ENCODE measurements at places on chromosomes 12 and 14.
A peak's percentile ranks its signal among the peaks of the same experiment; 100 is the strongest.

- no peak for DNase-seq
These were observed 118.3 kb downstream of the SLC38A6 start for GRCh38 chr14:61099216-61099835.

DNA sequence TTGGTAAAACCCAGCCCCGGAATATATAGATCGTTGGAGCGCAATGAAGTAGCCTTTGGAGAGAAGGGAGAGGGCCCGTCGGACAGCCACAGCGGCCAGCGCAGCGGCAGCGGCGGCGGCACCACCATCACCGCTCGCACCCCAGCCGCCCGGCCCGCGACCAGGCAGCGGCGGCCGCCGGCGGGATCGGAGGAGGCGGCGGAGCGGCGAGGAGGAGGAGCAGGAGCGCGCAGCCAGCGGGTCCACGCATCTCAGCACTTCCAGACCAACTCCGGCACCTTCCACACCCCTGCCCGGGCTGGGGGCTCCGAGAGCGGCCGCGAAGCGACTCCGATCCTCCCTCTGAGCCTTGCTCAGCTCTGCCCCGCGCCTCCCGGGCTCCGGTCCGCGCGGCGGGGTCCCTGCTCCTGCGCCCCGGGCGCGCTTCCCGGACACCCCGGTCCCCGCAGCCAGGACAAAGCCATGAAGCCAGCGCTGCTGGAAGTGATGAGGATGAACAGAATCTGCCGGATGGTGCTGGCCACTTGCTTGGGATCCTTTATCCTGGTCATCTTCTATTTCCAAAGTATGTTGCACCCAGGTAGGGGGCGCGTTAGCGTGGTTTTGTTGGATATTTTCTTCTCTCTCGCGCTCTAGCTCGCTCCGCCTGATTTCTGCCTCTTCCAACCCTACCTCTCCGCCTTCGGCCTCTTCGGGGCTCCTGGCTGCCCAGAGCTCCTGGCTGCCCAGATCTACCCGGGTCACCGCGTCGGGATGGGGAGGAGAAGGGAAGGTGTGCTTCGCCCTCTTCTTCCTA is 400 bp downstream of the CHST11 start:
- DNase-seq, result peak; percentile 18

GRCh38 chr12:110426406-110426805 is 22.9 kb upstream of the ANAPC7 start:
- DNase-seq, result no peak

DNA sequence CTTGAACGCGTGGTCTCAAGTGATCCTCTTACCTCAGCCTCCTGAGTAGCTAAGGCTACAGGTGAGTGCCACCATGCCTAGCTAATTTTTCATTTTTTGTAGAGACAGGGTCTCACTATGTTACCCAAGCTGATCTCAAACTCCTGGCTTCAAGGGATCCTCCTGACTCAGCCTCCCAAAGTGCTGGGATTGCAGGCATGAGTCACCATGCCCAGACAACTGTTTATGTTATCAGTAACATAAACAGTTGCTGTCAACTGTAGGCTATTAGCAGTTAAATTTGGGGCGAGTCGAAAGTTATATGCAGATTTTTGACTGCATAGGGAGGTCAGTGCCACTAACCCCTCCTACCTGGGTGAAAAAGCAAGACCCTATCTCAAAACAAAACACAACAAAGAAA is 26.2 kb upstream of the LRRK2 start:
- DNase-seq, result no peak

GRCh38 chr12:3759878-3760277 is 7.0 kb upstream of the CRACR2A start:
- DNase-seq, result no peak

DNA sequence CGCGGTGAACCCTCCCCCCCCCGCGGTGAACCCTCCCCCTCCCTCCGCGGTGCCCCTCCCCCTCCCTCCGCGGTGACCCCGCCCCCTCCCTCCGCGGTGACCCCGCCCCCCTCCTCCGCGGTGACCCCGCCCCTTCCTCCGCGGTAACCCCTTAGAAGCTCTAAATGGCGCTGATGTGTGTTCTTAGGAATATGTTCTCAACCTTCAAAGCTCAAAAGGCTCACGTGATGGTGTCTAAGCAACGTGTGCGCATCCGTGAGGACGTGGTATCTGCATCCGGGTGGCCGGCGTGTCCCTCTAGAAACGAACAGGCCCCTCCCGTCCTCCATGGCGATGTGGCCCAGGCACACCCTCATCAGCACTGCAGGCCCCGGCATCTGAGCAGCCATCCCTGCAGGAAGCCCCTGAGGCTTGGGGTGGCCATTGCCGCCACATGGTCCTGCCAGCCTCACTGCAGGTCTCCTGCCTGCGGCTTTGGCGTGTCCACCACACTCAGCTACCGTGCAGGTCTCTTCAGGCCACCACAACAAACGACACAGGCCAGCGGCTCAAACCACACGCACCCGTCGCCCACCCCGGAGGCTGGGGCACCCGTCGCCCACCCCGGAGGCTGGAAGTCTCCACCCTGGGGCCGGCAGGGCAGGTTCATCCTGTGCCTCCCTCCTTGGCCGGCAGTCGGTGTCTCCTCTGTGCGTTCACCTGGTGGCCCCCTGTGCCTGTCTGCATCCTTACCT is 14.5 kb upstream of the FBRSL1 start:
- no peak for DNase-seq

DNA sequence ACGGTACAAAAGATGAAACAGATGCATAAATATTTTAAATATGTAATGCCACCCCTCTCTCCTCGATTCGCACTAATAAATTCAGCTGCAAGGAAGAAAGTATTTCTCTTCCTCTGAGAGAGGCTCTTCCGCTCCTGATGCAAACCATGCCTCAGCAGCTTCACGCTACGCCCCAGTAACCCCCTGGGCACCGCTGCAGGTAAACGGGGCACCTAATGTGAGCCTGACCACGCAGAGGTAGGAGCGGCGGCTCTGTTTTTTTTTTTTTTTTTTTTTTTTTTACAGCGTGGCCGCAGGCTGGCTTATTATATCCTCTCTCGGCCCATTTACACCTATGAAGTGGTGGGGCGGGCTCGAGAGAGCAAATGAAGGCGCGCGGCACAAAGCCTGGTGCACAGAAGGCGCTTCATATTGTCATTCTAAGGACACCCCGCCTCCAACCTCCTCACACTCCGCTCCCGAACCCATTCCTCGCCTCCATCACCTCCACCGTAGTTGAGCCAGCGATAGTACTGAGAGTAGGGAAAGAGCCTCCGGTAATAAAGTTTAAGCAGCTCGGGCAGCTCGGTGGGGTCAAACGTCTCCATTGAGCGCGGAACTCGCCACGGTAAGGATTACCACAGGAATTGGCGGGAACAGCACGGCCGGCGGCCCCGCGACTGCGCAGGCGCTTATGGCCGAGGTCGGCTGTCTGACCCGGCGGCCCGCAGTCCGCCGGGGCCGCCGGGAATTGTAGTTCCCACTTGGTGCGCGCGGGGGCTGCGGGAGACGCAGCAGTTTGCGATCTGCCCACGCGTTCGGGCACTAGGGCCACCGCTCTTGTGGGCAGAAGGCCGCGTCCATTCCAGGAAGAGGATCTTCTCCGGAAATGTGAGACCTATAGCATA is at the start of gene PRIM1:
PRIM1 (minus strand) TSS at position 612 of the 887 bp plus-strand sequence; CDS start at position 587, 25 bp downstream.
- DNase-seq, result peak; percentile 65

DNA sequence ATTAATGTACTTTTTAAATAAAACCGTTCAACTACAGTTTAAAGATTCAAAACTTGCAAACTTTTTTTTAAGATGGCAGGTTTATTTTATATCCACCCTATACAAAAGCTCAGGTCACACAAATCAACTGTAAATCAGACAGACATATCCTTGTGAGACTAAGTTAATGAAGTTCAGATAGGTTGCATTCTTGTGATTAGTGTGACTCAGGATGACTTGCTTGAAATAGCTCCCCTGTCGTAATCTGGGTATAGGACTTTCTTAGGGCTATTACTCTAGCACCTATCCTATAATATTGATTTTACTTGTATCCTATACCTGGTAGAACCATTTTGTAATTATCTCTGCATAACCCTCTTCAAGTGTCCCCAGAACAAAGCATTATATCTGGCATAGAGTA is 9.5 kb upstream of the PRKD1 start:
- DNase-seq, result no peak

GRCh38 chr12:118964988-118965387 is 16.4 kb upstream of the SRRM4 start:
- DNase-seq, result no peak

DNA sequence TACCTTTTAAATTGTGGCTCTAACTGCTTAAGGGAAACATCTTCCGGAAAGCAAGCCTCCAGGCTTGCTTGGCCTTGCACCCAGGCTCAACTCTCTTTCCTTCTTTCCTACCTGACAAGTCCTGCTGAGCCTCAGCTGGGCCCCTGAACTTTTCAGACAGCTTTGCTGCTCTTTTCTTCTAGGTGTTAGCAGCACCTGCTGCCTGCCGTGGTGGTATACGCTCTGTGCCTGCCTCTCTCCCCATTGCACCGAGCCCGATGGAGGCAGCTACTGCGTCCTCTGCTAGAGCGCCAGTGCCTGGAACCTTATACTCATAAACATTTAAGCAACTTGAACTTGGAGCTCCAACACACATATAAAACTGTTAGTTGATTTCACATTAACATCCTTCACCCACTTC is 195.7 kb downstream of the ANO6 start:
- DNase-seq, result no peak

DNA sequence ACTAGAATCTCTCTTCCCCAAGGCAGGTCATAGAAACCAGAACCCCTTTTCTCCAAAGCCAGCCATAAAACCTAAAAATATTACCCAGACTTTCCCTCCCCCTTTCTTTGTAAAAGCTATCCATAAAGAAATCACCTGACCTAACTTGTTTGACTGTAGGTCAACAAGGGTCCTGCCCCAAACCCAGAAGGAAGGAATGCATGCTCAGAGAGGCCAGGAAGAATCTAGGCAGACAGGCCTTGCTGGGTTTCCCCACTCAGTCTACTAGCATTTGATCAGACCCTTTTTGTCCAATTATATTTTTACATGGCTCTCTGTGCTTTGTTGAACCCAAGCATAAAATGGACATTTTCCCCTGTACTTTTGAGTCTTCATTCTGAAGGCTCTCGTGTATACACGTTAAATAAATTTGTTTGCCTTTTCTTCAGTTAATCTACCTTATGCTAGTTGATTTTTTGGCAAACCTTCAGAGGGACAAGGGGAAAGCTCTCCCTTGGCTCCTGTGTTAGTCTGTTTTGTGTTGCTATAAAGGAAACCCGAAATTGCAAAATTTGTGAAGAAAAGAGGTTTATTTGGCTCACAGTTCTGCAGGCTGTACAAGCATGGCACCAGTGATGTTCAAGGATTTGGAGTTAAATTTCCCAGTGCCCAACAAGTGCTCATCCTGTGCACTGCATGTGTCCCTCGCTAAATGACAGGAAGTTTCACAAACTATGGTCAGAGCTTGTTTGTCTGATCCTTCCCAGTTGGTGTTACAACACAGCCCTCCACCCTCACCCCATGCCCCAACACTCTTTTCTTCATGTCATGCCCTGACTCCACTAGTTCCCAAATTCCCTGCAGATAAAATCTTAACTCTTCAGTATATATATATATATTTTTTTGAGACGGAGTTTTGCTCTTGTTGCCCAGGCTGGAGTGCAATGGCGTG is 14.2 kb upstream of the RASSF3 start:
- DNase-seq, result no peak

DNA sequence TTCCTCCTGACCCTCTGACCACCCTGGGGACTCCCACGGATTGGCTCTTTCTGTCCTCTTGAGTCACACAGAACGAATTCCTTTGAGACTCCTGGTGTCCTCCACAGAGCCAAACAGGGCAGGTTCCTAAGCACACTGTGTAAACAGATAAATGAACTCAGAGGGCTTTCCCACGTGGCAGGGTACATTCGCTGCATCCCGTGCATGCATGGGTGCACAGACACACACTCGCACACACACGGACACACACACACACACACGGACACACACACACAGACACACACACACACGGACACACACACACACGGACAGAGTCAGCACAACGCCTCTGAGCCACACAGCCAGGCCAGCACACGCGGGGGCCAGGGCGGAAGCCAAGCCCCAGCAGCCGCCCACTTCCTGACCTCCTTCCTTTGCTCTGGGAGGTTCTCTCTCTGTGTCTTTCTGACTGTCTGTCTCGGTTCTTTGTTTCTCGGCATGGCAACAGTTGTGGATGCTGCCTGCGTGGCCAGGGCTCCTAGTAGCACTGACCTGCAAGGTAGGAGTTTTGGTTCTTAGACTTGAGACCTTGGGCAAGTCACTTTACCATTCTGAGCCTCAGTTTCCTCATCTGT is 706 bp downstream of the CRACR2A start:
- DNase-seq, result peak; percentile 18

- DNase-seq, result no peak
These were observed at the start of gene MAP1LC3B2 for GRCh38 chr12:116559162-116559935. TSS of gene MAP1LC3B2 (plus strand) at chr12:116559381. CDS start at chr12:116575943, 16,562 bp downstream.

GRCh38 chr12:109880043-109880931 is at the start of gene GLTP:
TSS of gene GLTP (minus strand) at chr12:109880541. CDS start at chr12:109880374, 167 bp downstream.
- peak; percentile 91 for DNase-seq

DNA sequence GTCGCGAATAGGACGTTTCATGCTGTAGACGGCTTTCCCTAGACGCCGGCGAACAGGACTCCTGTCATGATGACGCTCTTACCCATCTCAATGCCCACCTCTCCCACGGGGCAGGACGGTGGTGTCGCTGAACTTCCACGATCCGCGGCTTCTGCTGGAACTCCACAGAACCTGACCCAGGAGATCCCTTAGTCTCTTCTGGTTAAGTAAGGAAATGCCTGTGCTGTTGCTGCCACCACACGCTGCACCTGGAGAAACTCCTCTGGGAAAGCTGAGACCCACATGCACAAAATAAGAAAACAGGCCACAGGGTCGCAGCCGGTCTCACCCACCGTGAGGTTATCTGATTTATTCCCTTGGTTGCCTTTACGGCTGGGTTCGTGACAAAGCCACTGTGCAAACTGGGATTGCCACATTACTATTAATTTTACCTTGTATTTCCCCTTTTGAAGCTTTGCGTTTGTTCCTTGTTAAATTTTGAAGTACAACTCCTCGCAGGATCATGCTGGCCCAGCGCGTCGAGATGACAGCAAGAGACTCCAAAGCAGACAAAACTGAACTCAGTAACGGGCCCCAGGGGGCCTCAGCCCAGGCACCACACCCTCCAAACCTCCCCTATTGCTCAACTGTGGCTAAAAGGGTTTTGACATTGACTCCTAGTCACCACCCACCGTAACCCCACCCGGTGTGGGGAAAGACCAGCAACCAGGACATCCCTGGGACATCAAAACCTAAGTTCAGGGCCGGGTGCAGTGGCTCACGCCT is 9.2 kb upstream of the MMP17 start:
- no peak for DNase-seq

GRCh38 chr14:103281496-103282231 is 52.4 kb upstream of the EIF5 start:
- no peak for DNase-seq

DNA sequence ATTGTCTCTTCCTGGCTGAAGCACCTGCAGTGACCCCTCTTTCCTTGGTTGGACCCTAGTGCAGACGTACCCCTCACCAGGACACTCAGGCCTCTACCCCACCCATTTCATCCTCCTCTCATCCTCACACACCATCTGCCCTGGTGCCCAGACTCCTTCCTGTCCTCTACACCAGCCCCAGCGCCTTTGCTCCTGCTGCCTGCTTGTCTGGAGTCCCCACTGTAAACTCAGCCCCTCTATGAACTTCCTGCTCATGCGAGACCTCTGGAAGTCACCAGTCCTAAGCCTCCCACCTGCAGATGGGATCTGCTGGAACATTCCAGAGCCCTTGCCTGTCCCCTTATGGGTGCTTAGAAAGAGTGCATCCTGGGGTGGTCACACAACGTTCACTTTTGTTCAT is 242.5 kb downstream of the ADGRD1 start:
- DNase-seq, result no peak
